ENCODE measurements at places on chromosomes 6 and 20. TPM values are rescaled to one million over a fixed set of nuclear protein-coding genes. Genes with fewer than 3 reads are reported as not detected.

The GNAS-AS1 gene
- total RNA-seq, result not detected

GRCh38 chr20:45346291-45346718 is 1.9 kb downstream of the SDC4 start:
- no peaks in the 10 kb centered on the region for H3K36me3 ChIP-seq
- H3K27ac ChIP-seq, result no peak overlapping the region
- H3K4me3 ChIP-seq, result no peak overlapping the region
- no peaks in the 10 kb centered on the region for H3K27me3 ChIP-seq
- no peak for DNase-seq
- H3K4me1 ChIP-seq, result peaks cover 36% of the 10 kb centered on the region

DNA sequence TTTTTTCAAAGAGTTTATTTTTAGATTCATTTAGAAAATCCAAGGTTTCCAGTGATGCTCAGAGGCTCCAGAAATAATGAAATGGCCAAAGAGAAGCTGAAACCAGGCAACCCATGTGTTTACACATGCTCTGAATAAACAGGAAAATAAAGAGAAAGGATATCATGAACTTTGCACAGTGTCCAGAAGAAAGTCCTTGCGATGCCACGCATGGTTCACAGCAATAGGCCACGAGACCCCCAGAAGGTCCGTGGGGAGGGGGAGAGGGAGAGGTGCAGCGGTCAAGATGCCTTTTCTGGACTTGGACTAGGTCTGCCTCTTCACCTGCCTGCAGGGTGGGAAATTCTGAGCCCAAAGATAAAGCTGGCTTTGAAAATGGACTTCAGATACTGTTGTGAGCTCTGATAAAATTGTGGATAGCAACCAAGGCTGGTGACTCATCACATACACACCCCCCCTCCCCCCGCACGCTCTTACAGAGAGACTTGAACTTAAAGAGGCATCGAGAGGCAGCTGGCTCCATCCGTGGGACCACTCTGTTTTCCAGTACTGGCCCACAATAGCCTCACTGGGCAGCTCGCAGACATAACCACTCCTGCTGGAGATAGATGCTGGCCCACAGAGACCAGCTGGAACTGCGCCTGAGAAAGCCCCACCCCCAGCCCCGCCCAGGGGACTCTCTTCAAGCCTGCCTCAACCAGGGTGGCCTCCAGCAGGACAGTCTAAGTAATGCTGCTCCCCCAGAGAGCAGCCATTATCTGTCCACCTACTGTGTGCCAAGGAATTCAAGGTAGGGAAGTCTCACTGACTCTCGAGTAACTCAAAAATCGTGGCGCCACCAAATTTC is 21.2 kb upstream of the NFATC2 start:
- no peak for DNase-seq
- H3K27me3 ChIP-seq, result peaks cover 47% of the 10 kb centered on the region
- H3K36me3 ChIP-seq, result no peaks in the 10 kb centered on the region
- H3K4me1 ChIP-seq, result peaks cover 29% of the 10 kb centered on the region

- no peak for DNase-seq
- no peaks in the 10 kb centered on the region for H3K36me3 ChIP-seq
- H3K27ac ChIP-seq, result no peak overlapping the region
- H3K4me3 ChIP-seq, result no peak overlapping the region
- H3K27me3 ChIP-seq, result peaks cover 14% of the 10 kb centered on the region
Measured at GRCh38 chr6:24257282-24257681, 100.6 kb downstream of the DCDC2 start.

GRCh38 chr6:18207438-18207837 is 52.2 kb downstream of the KDM1B start:
- no peaks in the 10 kb centered on the region for H3K4me1 ChIP-seq
- peaks cover 25% of the 10 kb centered on the region for H3K36me3 ChIP-seq
- no peaks in the 10 kb centered on the region for H3K27me3 ChIP-seq
- DNase-seq, result no peak
- no peak overlapping the region for H3K27ac ChIP-seq
- H3K4me3 ChIP-seq, result no peak overlapping the region

DNA sequence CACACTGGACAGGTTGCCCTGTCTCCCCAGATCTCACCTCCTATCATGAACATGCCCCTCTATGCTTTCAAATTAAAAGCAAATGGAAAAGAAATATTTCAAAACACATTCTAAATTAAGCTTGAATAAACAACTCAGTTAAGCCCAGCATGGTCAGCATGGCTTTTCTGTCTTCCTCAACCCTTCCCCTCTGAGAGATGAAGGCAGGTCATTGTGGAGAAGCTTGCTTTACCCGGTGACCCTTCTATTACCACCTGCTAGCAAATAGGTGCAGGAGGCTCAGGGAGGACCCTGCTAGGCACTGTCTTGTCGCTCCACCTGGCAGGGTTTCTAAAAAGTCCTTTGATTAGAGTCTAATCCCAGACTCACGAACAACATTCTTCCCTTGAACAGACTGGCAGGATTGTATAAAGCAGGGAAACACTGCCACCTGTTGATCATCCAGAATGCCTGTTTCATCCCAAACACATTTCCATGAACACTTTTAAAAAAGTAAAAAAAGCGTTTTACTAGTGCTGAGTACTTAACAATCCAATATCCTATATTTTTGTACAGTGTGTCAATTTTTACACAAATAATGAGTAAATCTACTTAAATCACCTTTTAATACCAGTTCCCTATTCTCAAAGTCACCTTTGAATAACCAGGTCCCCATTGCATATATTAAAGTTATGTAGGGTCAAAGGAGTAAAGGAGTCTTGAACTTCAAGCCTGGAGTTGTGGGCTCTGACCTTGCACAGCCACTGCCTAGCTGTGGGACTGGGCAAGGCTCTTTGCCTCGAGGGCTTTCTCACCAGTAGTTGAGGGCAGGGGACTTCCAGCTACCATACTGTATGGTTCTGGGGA is 75.5 kb downstream of the GPR6 start:
- DNase-seq, result no peak
- H3K4me3 ChIP-seq, result no peak overlapping the region
- H3K27ac ChIP-seq, result no peak overlapping the region

- no peak overlapping the region for H3K27ac ChIP-seq
- DNase-seq, result no peak
- H3K27me3 ChIP-seq, result no peaks in the 10 kb centered on the region
- no peak overlapping the region for H3K4me3 ChIP-seq
Measured at GRCh38 chr6:130034378-130035146, 16.2 kb downstream of the L3MBTL3 start.

DNA sequence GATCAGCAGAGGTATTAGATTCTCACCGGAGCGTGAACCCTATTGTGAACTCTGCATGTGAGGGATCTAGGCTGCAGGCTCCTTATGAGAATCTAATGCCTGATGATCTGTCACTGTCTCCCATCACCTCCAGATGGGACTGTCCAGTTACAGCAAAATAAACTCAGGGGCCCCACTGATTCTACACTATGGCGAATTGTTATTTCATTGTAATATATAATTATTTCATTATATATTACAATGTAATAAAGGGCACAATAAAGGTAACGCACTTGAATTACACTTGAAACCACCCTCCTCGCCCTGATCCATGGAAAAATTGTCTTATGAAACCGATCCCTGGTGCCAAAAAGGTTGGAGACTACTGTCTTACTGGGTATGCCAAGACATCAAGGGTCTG is 18.6 kb downstream of the PRKN start:
- DNase-seq, result no peak
- H3K27me3 ChIP-seq, result no peaks in the 10 kb centered on the region
- no peaks in the 10 kb centered on the region for H3K36me3 ChIP-seq
- H3K27ac ChIP-seq, result no peak overlapping the region
- no peak overlapping the region for H3K4me3 ChIP-seq

DNA sequence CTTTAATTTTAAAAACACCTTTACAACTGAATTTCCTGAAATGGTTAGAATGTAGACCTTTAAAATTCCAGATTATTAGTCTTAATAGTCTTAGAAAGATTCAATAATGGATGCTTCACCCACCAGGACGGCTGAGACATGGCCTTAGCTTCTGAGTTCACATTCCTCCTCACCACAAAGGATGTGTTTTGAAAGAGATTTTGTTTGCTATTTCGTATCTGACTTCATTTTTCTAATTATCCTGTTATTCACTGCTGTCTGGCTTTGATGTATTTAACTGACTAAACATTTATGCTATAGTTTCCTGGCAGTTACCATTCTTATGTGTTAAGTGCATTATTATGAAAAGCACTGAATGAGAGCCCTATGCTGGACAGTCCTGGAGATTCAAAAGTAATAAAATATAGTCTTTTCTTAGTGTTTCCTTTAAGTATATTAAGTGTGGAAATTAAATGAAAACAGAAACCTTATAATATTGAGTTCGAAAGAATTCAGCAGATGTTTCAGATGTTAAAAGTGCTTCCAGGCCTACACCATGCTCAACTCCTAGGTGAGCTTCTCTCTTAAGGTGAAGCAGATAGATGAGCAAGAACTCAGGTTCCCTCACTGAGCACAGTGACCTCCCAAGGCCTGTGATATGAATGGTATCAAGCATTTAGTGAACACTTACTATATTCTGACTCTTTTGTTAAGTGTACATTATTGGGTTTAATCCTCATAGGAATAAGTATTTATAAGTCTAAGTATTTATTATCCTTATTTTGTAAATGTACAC is 40.3 kb downstream of the MAP3K4 start:
- H3K27ac ChIP-seq, result no peak overlapping the region
- DNase-seq, result no peak
- H3K4me3 ChIP-seq, result no peak overlapping the region

- no peak overlapping the region for H3K27ac ChIP-seq
- no peaks in the 10 kb centered on the region for H3K4me1 ChIP-seq
- no peak overlapping the region for H3K4me3 ChIP-seq
- no peak for DNase-seq
- H3K27me3 ChIP-seq, result no peaks in the 10 kb centered on the region
Measured at GRCh38 chr20:14582855-14583254, 245.4 kb upstream of the FLRT3 start.

The RAET1G gene
- total RNA-seq, result not detected

DNA sequence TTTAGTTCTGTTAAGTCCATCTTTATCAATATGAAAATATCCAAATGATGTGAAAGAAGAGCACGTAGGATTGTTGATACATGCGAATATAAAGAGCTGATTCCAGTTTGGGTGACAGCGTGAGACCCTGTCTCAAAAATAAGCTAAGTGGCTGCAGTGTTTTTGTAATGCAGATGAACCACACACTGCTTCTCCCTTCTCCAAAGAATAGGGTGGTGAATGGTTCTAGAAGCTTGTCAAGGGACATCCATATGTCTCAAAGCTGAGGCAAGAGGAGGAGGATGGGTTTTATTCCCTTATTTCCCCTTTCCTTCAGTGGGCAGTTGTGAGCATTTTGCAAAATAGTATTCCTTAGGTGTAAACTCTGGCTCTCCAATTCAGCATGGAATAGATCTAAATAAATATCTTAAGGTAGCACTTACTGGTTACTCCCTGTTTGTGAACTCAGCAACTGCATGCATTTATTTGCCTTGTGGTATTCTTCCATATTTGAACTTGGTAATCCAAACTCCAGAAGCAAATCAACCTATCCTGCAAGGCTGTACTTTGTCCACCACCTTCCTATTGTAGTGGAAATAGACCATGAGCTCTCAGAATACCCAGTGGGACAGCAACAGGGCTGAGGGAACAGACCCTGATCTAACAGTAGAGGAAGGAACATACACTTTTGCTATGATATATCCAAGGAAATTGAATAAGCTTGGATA is 38.0 kb downstream of the XRN2 start:
- DNase-seq, result no peak
- no peak overlapping the region for H3K27ac ChIP-seq
- H3K27me3 ChIP-seq, result no peaks in the 10 kb centered on the region
- H3K4me3 ChIP-seq, result no peak overlapping the region
- peaks cover 74% of the 10 kb centered on the region for H3K36me3 ChIP-seq

- H3K27ac ChIP-seq, result no peak overlapping the region
- peaks cover 77% of the 10 kb centered on the region for H3K36me3 ChIP-seq
- H3K27me3 ChIP-seq, result no peaks in the 10 kb centered on the region
- no peak for DNase-seq
- peaks cover 14% of the 10 kb centered on the region for H3K4me1 ChIP-seq
Measured at GRCh38 chr6:13303668-13304017, 24.7 kb downstream of the TBC1D7 start.

The MAS1 gene
- not detected for total RNA-seq

The TGIF2 gene
- total RNA-seq, result 34.5 TPM

DNA sequence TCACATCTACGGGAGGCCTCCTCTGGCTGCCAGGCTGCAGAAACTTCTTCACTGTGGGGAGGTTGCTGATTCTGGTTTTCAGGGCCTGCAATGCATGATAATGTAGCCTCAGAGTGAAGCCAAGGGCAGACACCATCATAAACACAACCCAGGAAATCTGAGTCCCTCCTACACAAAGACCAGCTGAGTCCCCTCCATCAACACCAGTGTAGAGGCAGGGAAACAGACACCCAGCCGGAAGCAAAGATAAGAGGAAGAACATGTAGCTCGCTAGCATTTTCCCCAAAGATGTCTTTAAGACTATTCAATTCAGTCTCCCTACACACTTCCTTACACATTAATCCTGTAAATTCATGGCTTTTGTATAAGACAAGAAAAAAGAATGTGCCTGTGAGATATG is 23.6 kb downstream of the GSTA2 start:
- H3K27me3 ChIP-seq, result no peaks in the 10 kb centered on the region
- no peak overlapping the region for H3K27ac ChIP-seq
- DNase-seq, result no peak
- no peaks in the 10 kb centered on the region for H3K4me1 ChIP-seq
- H3K36me3 ChIP-seq, result no peaks in the 10 kb centered on the region
- H3K4me3 ChIP-seq, result no peak overlapping the region

GRCh38 chr6:135141728-135142127 is 39.4 kb upstream of the MYB start:
- no peak for DNase-seq
- no peaks in the 10 kb centered on the region for H3K36me3 ChIP-seq
- H3K27me3 ChIP-seq, result no peaks in the 10 kb centered on the region
- H3K27ac ChIP-seq, result no peak overlapping the region
- H3K4me1 ChIP-seq, result no peaks in the 10 kb centered on the region

- peaks cover 13% of the 10 kb centered on the region for H3K36me3 ChIP-seq
- no peak for DNase-seq
Measured at GRCh38 chr6:143727035-143727434, 49.3 kb downstream of the PHACTR2 start.

GRCh38 chr6:107811591-107812218 is 12.4 kb downstream of the SCML4 start:
- H3K27me3 ChIP-seq, result no peaks in the 10 kb centered on the region
- no peak for DNase-seq
- H3K36me3 ChIP-seq, result peaks cover 46% of the 10 kb centered on the region
- no peak overlapping the region for H3K27ac ChIP-seq

Data from CD4-positive, alpha-beta T cell (primary cell).